ENCODE measurements at places on chromosomes 3 and 15.

GRCh38 chr3:81218023-81218422 is 543.4 kb downstream of the GBE1 start:
- no peak for DNase-seq

DNA sequence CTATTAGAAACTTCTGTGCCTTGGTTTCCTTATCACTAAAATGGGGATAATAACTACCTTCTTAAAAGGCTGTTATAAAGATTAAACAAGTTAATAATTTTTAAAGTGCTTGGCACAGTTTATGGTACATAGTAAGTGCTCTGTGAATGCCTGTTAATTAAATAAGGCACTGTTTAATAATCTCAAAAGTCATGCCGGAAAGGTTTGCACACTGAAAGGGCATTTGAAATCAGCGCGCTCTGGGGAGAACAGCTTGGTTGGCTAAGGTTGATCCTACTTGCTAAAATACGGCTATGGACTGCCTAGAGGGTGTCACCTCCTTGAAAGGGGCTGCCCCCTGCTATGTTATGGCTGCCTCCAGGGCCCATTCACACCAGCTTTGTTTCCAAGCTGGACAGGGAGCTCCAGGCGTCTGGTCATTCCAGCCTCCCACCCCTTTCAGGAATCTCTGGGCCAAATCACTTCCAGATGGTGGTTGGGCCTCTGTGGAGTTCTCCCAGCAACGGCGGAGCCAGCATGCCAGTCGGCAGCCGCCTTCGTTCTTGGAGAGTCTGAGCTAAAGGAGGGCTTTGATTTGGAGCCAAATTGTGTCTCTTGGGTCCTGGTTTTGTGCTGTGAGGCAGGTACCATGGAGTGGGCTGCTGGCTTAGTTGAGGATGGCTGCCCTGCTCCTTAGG is 5.9 kb downstream of the FLNB start:
- no peak for DNase-seq

GRCh38 chr3:70744536-70744935 is 432.1 kb upstream of the MDFIC2 start:
- no peak for DNase-seq

- DNase-seq, result no peak
Observed at GRCh38 chr3:65854606-65855304, 184.0 kb downstream of the MAGI1 start.

GRCh38 chr3:193805448-193805847 is 212.4 kb downstream of the OPA1 start:
- DNase-seq, result no peak

DNA sequence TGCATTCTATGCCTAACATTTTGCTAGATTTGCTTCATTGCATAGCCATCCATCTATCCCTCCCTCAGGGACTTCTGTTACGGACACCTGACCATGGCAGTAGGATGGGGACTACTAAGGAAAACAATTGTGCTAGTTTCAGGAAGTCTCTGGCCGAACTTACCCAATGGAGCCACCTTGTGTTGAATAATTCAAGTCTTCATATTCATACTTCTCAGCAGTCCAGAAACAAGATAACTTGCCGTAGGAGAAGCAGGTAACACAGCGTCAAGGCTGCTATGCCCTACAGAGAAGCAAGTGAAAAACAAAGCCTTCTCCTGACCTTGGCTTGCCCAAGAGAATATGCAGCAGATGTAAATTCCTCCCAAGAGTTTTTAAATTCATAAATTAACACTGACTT is 685.3 kb downstream of the GRM7 start:
- DNase-seq, result no peak

GRCh38 chr15:98824595-98824994 is 176.3 kb downstream of the IGF1R start:
- no peak for DNase-seq

- no peak for DNase-seq
Observed at GRCh38 chr3:146072061-146072460, 88.9 kb downstream of the PLOD2 start.

- DNase-seq, result no peak
Observed at GRCh38 chr15:90465930-90466567, 63.7 kb upstream of the CRTC3 start.

GRCh38 chr3:10011631-10012030 is 14.6 kb upstream of the FANCD2 start:
- no peak for DNase-seq

GRCh38 chr15:77312523-77312922 is 107.4 kb downstream of the PEAK1 start:
- DNase-seq, result no peak

GRCh38 chr3:190902292-190902691 is 39.8 kb upstream of the GMNC start:
- DNase-seq, result no peak

GRCh38 chr3:4828279-4829030 is 150.8 kb upstream of the BHLHE40 start:
- DNase-seq, result peak; percentile 11

DNA sequence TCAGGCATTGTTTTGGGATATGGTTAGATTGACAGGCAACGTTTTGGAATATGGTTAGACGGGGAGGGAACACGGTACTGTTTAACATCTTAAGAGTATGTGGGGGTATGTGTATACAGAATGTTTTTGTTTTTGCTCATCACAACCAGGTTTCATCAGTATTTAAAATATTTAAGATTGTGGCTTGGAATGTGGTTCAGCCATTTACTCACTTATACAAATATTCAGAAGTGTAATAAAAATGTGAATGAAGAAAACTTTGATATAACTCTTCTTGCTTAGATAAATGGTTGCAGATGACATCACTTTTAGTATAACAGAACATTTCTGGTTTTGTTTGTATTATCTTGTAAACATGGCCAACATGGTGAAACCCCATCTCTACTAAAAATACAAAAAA is 3.9 kb upstream of the PAK2 start:
- no peak for DNase-seq

DNA sequence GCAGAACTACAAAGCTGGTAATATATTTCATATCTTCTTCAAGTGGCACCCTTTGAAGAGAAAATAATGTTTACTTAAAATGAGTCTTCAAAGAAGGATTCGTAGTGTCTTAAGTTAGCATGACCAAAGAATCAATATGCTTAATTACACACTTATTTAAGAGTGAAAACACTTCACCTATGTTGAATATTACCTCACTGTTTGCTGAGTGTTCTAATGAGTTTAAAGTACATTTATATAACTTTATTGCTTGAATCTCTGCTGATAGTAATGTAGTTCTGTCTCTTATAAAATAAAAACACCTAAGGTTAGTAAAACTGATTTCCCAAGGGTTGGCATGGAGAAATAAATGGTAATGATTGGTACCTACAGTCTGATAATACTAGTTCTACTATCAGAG is 143.3 kb upstream of the SLC2A2 start:
- DNase-seq, result no peak

DNA sequence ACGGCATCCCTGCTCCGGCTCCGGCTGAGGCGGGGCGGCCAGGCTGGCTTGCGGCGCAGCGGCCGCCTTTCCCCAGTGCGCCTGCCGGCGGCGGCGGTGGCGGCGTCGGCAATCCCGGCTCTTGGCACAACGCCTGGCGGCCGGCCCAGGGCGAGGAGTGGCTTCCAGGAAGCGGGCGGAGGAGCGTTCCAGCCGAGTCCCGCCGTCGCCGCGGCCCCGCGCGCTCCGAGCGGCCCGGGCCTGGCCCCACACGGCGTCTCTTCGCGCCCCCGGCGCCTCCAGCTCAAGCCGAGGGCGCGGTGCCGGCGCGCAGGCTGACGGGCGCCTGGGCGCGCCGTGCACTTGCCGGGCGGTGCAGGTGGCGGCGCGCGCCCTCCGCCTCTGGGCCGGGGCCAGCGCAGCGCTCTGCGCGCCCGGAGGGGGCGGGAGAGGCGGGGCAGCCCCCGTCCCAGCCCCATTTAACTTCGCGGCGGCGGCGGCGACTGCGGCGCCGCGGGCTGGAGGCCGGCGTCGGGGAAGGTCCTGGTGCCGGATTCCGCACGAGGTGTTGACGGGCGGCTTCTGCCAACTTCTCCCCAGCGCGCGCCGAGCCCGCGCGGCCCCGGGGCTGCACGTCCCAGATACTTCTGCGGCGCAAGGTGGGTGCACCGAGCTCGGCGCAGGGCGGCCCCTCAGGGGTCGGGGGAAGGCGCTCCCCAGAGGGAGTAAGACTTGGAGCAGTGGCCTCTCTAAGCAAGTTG is at the start of gene ADAMTSL3:
Gene ADAMTSL3 (plus strand): TSS at position 485 of the 740 bp plus-strand sequence. CDS start 1,639 bp downstream, outside the sequence.
- no peak for DNase-seq

DNA sequence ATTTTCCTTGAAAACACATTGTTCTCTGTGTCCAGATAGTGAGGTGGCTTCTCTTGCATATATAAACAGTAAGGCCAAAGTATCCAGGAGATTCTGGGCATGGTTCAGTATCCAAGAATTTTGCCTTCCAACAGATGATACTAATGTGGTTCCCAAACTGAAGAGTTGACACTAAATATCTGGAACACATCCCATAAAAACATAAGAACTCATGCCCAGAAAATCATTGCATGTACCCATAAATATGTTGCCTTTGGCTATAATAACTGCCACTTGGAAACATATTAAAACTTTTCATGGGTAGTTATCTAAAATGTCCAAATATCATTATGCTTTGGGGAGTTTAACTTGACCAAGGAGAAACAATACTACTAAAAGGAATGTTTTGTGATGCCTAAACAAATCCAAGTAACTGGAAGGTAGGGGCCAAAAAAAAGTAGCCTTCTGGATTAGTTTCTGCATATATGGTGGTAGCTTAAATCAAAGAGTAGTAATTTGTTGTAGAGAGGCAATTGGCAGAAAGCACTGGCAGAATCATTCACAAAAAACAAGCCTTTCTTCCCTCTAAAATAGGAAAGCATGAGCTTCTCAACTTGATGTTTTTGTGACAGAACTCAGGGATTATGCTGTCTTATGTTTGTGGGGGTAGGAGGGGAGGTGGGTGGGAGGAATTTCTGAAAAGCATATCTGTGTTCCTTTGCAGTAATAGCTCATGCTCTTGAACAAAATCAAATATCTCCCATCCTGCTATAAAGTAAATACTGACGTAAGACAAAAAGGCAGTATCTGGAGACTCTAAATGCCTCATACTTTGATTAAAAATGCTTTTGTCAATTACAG is 753.9 kb downstream of the TUSC7 start:
- no peak for DNase-seq

DNA sequence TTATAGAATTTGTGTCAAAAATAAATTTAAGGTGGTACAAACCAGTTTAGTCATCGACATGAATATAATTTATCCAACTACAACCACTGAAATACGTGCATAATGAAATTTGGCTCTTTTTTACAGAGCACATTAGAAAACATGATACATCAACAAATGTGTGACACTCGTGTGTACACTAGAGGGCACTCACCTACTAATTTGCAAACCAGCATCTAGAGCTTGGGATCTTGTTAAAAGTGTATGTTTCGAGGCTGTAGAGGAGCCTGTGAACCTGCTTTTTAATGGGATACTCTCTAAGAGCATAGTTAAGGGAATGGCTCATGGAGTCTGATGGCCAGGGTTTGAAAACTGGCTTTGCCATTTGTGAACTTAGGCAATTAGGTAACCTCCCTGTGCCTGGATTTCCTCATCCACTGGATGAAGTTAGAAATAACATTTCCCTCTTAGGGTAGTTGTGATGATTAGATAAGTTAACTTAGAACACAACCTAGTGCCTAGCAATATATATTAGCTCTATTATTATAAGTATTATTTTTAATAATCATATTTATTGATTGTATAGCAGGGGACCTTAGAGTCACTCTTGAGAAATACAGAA is 8.8 kb upstream of the CPOX start:
- DNase-seq, result peak; percentile 31

Measured in GF-D8 (cell line).